Hindlimb muscle (tissue), 1 donor: ENCODE measurements at places on chromosomes 16 and 17.

- no peak for DNase-seq
Observed at GRCh38 chr16:51450909-51451308, 299.8 kb upstream of the SALL1 start.

- DNase-seq: no peak
Observed at GRCh38 chr17:53088481-53088880, 734.2 kb upstream of the KIF2B start.

- DNase-seq: no peak
Observed at GRCh38 chr17:2770129-2770528, 20.7 kb upstream of the CCDC92B start.

DNA sequence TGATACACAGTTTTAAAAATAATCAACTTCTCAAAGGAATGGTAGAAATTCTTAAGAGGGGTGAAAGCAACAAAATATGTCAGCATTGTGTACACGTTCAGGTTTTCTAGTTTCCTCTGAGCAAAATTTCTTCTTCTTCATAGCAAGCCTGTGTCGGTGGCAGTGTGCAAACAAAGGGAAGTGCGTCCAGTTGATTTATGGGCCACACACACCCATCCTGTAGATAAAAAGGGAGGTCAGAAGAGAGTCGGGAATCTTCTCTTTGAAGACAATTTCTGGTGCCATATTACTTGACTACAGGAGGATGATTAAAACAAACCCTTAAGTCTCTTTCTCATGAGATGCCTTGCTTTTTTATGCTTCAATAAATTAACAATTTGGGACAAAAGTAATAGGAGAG, 484.1 kb upstream of the SALL1 start:
- DNase-seq: no peak

GRCh38 chr17:47066095-47066494, 87.0 kb upstream of the RPRML start:
- no peak for DNase-seq

- no peak for DNase-seq
Observed at GRCh38 chr17:73318836-73319235, 7.0 kb upstream of the CDC42EP4 start.

DNA sequence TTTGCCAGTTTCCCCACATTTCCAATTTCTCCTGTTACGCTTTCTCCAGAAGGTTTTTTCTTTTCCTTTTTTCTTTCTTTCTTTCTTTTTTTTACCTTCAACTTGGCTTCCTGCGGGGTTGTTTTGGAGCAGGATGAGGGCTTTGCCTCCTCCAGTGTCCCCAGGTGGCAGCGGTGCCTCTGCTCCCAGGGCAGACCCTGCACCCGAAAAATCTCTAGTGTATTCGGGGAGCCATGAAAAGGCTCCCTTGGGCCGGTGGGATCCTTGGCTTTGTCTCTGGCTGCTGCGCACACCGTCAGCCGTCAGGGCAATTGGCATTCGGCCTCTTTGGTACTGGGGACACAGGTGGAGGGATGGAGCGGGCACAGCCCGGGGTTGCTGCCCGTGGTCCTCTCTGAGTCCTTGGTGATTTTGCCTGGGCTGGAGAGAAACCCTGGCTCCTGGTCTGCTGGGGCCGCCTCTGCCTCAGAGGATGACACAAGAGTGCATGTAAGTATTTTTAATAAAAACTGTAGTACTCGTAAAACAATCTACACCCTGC, 846 bp downstream of the ITGB3 start:
- DNase-seq: no peak

- DNase-seq: peak; percentile 73
Observed at GRCh38 chr16:85123891-85124635, 11.8 kb upstream of the CIBAR2 start.

DNA sequence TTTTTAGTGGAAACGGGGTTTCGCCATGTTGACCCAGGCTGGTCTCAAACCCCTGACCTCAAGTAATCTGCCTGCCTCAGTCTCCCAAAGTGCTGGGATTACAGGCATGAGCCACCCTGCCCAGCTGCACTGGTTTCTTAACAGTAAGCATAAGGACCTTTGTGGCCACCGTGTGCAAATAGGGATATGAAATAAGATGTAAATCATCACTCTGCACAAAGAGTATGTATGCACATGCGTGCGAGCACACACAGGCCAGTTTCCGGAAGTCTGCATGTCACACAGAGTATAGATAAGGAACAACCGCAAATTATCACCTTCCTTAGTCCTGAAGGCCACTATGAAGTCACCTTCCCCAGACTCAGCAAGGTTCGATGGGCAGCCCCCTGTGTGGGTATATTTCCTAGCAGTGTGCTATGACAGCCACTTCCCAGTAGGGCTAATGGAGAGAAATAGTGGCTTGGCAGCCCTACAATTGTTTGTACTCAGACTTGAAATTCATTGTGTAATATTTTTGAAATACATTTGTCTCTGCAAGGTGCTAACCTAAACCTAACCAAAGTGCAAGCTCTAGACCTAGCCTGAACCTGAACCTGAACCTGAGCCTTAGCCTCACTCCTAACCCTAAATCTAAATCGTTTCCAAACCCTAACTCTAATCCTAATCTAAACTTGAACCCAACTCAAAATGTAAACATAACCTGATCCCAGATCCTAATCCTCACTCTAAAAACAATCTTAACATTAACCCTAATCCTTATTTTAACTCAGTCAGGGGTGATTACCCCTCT, 48.4 kb upstream of the SKAP1 start:
- DNase-seq: no peak

DNA sequence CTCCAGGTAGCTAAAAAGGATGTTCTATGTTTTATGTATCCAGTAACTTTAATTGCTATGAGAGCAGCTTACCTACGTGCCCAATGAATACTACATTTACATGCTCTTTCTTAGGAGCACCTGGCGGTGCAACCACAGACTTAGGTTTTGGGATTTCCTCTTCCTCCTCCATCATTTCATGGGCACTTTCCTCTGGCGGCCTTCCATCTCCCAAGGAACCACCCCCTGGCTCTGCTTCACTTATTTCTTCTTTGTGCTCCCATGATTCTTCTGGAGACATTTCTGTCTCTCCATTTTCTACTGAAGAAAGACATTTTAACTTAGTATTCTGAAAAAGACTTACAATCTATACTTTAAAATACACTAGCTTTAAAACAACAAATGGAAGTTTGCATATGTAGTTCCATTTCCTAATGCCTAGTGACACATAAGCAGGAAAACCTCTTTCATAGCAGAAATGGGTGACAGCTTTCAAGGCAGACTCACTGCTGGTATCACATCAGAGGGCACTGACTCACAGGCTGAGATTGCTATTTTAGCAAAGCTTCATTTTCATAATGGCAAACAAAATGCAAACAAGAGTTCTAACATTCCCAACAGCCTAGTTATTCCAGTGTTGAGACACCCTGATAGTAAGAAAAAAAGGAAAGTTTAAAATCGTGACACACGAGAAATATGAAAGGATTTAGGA, 19.1 kb downstream of the GSPT1 start:
- DNase-seq: no peak

DNA sequence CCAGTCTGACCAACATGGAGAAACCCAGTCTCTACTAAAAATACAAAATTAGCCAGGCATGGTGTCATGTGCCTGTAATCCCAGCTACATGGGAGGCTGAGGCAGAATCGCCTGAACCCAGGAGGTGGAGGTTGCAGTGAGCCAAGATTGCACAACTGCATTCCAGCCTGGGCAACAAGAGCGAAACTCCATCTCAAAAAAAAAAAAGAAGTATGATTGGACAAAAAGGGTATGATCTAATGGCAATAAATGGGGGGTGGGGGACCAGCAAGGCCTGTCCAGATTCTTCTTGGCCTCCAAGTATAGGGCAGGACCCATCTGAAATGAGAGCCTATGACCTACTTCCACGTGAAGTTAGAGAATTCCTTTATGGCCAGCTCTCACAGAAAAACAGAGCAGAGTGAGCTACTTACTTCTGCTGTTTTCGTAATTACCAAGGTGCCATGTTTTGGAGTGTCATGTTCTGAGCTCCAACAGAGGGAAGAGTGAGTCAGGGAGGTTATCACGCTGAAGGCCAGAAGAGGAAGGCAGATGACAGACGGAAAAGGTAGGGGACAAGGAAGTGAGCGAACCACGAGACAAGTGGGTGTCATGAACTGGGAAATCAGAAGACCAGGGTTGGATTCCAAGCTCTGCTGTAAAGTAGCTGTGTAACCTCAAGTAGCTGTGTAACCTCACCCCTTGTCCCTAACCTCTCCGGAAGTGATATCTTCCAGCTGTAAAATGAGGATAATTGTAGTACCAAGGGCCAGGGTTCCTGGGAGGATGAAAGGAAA, 3.6 kb upstream of the ZMYND15 start:
- no peak for DNase-seq

DNA sequence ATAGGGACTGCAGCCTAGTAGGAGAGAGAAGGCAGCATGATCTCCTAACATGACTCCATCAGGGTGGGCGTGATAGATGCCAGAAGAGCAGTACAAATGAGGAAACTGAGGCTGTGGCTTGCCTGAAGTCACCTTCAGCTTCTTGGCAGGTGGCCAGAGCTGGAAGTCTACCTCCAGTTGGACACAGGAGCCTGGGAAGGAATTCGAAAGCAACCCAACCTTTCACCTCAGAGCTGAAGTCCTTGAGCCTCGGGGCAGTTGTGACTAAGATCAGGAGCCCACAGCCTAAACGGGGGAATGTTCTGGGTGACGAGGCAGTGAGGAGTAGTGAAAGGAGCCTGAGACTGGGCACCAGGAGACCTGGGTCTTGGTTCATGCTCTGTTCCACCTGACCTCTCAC, 9.4 kb upstream of the SLC52A1 start:
- no peak for DNase-seq

- DNase-seq: peak; percentile 90
Observed at GRCh38 chr16:70778901-70779309, 22.1 kb downstream of the VAC14 start.

GRCh38 chr16:71635632-71636031, 9.6 kb downstream of the MARVELD3 start:
- DNase-seq: no peak

DNA sequence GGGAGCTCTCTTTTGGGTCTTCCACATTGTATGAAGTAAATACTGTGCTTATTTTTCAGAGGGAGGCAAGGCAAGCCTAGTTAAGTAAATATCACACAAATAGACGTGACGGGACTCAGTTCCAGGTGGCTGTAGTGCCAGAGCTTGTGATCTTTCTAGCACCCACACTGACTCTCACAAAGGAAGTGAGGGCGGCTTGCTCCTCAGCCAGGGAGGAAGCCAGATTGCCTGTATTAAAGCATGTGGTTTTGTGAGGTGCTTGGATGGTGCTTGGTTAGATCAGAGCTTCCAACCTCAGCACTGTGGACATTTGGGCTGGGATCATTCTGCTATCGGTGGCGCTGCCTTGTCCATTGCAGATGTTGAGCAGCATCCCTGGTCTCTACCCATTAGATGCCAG, 80.1 kb downstream of the VAT1L start:
- no peak for DNase-seq

DNA sequence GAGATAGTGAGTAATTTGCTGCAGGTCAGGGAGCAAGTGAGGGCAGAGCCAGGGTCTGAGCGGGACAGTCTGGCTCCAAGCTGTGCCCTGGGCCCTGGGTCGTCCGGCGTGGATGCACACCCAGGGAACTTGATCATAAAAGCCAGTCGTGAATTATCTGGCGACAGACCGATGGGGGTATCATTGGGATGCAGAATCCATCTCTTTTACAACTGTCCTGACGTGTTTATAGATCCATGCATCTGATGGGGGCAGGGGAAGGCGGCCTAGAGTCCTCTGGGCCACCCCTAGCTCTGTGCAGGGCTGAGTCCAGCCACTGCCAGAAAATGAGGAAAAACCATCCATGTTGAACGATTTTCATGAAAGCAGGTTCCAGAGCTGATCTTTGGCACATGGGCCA, 332.8 kb downstream of the C16orf95 start:
- no peak for DNase-seq

DNA sequence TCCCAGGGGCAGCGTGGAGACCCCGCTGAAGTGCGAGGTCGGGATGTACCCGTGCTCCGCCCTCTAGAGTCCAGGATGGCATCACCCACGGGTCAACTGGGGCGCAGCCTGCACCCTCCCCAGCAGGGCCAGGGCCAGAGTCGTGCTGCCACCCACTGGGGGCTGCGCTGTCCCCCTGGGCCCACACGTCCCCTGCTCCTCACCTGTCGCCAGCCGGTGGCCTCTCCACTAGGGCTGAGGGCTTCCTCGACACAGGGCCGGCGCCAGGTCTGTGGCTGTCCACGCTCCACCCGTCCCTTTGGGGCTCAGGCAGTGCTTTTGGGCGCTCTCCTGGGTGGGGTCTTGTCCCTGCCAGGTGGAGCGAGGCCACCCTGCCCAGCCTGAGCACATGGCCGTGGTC, 11.6 kb upstream of the PRR35 start:
- no peak for DNase-seq

GRCh38 chr16:87692756-87693155, 73.0 kb downstream of the KLHDC4 start:
- DNase-seq: no peak

GRCh38 chr17:1179818-1180742, at the start of gene ABR:
TSS of gene ABR (minus strand) at chr17:1179981. CDS start at chr17:1179727, 254 bp downstream.
- no peak for DNase-seq

GRCh38 chr17:394718-395095, 42.1 kb upstream of the RPH3AL start:
- DNase-seq: no peak

- DNase-seq: peak; percentile 61
Observed at GRCh38 chr17:9924735-9925191, 19.7 kb upstream of the RCVRN start.
